ENCODE measurements at places on chromosomes 16 and 17.

DNA sequence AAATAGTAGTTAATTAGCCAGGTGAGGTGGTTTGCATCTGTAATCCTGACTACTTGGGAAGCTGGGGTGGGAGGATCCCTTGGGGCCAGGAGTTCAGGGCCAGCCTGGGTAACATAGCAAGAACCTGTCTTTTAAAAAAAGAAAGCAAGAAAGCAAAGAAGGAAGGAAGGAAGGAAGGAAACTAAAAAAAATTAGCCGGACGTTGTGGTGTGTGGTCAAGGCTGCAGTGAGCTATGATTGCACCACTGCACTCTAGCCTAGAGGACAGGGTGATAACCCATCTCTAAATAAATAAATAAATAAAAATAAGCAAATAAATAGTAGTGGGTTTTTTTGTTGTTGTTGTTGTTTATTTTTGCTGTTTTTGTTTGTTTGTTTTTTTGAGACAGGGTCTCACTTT, 39.3 kb upstream of the MAP2K6 start:
- DNase-seq, result no peak

GRCh38 chr17:67467500-67468455, 90.7 kb downstream of the PITPNC1 start:
- no peak for DNase-seq

DNA sequence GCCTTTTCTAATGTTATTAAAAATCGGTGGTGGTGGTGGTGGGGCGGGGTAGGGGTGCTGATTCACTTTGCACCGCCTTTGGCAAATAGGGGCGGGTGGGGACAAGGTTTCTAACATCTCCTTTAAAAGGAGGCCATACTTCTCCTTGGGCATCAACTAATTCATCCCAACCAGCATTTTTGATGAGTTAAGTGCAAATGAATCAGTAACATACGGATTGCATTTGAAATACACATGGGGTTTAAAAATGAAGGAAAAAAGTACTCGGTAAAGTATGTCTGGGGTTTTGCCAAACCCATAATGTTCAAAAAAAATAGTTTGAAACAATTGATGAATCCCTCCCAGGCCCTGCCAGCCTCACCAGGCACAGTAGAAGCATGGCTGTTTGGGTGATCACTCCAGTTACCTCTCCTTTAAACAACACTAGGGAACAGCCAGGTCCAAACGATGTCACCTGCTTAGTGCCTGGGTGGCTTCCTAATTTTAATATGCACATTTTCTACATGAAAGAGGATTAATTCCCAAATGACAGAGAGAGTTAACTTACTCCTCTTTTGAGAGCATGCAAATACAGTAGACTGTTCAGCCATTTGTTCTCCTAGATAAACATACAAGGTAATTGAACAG, 107.2 kb downstream of the ANKFN1 start:
- DNase-seq, result no peak

- DNase-seq, result no peak
These were observed 156.4 kb downstream of the HS3ST2 start for GRCh38 chr16:22970209-22970865.

DNA sequence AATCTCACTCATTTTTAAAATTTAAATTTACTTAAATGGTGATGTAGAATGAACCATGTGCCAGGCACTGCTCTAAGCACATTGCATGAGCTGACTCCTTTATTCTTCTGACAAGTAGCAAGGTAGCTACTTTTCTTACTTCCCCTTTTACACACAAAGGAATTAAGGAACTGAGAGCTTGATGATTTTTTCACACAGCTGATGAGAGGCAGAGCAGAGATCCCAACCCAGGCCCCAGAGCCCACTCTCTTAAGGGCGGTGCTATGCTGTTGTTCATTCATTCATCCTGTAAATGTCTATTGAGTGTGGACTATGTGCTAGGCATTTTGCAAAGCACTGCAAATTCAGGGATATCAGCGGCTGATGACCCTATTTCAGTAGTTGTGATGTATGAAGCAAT, 17.9 kb downstream of the SEC14L5 start:
- DNase-seq, result no peak

DNA sequence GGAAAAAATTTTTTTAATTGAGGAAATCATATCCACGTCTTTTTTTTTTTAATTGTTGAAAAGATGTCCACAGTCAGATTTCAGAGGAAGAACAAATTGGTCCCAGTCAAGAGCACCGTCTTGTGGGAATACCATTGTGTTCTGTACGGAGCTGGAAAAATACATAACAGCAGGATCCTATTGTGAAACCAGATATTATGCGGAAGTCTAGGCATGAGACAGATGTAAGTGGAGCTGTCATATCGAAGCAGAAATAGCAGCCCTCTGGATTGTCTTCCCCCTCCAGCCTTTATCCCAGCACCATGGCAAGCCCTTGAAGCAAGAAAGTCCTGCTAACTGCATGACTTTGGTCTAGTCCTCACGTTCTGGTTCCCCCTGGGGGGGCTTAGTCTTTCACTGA, 391.6 kb upstream of the ASIC2 start:
- no peak for DNase-seq

GRCh38 chr17:63700528-63701455, 867 bp upstream of the LIMD2 start:
- peak; percentile 54 for DNase-seq

DNA sequence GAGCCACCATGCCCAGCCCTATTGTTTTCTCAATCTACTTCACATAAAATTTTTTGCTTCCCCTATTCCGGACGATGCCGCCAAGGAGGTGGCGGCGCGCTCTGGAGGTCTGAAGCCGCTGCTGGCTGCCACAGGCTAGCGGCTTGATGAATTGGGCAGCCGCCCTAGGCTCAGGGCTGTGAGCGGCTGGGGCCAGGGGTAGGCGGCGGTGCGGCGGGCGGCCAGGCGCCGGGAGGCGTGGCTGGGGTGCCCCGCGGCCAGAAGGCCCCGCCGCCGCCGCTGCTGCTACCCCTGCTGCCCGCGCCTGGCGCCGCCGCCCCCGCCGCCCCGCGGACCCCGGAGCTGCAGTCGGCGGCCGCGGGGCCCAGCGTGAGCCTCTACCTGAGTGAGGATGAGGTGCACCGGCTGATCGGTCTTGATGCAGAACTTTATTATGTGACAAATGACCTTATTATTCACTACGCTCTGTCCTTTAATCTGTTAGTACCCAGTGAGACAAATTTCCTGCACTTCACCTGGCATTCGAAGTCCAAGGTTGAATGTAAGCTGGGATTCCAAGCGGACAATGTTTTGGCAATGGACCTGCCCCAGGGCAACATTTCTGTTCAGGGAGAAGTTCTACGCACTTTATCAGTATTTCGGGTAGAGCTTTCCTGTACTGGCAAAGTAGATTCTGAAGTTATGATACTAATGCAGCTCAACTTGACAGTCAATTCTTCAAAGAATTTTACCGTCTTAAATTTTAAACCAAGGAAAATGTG, 41.7 kb downstream of the ANKFY1 start:
- no peak for DNase-seq

DNA sequence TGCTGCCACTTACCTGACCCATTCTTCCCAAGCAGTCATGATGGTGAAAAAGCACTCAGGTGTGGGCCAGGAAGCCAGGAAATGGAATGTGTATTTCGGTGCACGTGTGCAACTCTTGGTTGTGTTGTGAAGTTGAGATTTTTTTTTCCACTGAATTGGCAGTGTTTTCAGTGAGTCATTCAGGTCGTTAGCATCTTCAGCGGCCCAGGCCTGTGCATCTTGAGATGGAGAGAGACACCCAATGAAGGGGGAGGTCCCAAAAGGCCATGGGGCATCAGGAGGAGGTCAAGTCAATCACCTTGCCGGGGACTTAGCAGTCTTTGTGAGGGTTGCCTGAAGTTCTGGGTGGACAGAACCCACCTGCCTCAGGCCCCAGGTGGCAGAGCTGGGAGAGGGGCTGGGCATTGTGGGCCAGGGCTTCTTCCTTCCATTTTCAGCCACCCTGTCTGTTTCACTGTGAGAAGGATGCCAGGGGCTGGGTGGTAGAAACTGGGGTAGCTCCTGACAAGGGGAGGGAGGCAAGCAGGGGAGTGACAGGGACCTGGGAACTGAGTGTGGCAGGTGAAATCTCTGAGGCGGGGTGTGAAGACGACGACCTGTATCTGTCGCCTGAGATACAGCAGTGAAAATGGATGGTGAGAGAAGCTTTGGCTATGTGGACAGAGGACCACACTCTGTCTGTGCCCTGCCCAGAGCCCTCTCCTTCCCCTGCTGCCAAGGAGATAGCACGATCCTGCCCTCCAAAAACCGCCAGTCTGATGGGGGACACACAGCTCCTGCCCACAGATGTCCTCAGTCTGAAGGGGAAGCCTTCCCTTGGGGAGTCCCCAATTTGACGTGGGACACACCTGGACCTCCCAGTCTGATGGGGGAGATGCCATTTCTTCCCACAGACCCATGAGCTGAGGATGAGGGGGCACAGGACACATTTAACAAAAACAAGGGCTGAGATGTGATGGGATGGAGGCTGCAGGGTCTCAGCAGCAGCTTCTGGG, 11.9 kb downstream of the TBKBP1 start:
- peak; percentile 57 for DNase-seq

DNA sequence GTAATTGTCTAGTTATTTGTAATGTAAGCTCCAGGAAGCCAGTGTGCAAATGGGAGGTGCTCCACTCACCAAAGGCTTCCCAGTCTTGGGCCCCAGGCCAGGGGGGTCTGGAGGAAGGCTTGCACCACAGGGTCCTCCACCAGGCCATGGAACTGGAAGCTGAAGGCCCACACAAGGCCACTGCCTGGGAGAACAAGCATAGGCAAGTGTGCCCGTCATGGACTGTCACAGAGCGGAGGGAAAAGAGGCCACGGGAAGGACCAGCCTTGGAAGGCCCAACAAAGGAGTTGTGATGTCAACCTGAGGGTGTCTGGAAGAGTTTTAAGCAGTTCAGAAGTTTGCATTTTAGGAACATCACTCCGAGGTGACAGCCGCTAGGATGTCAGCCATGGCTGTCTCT, 3.0 kb upstream of the SRRM2 start:
- no peak for DNase-seq

- no peak for DNase-seq
These were observed 40.1 kb upstream of the RBBP6 start for GRCh38 chr16:24499193-24499814.

DNA sequence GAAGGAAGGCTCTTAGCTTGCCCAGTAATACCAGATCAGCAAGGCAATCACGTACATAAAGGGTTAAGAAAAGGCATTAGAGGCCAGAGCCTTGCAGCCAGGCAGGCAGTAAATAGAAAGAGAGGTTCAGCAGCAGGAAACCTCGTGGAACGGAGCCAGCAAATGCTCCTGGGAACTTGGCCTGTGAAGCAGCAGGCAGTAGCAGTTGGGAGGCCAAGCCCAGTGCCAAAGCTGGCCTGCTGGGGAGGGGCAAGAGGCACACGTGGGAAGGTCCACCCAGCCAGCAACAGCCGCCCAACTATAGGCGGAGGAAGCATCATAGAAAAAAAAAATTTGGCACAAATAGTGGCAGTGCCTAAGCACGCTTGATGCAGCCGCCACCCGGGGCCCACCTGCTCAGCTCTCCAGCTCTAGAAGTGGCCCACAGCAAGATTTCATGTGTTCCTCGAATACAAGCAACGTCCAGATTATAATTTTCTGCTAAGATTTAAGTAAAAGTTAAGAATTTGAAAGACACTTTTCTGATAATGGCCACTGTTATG, 2339.5 kb downstream of the TP53TG3F start:
- DNase-seq, result no peak

DNA sequence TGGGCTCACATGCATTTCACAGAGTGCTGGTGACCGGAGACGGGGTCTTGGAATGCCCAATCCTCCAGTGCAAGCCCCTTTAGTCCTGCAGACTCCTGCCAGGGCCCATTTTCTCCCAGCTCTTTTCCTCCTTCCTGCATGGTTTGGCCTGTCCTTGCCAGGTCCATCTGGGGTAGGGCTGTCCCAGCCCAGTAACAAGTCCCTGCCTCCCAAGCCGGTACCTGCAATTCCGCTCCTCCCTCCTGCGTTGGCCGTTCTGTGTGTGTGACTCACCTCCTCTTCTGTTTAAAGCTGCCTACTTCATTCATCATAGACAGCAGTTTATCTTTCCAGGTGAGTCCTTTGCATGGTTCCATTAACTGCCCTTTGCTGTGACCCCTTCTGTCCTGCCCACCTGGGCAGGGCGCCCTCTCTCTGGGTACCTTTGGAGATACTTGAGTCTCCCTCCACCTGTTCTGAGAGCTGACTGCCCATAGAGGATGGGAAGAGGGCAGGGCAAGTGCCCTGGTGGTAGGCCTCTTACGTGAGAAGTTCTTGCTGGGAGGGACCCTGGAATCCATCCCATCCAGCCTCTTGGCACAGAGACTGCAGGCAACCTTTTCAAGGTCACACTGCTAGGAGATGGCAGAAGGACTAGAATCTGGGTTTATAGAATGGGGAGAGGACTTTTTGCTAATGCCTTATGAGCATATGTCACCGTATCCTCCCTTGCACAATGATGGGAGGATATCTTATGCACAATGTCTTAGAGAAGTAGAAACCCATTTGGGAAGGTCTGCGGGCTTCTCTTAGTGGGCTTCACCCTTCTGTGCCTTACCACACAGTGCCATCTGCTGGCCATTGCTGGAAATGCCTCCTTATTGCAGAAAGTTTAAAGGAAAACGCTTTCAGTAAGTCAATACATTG, 29.7 kb upstream of the LGALS9 start:
- peak; percentile 82 for DNase-seq

GRCh38 chr16:80463326-80463725, 77.5 kb upstream of the DYNLRB2 start:
- DNase-seq, result no peak

DNA sequence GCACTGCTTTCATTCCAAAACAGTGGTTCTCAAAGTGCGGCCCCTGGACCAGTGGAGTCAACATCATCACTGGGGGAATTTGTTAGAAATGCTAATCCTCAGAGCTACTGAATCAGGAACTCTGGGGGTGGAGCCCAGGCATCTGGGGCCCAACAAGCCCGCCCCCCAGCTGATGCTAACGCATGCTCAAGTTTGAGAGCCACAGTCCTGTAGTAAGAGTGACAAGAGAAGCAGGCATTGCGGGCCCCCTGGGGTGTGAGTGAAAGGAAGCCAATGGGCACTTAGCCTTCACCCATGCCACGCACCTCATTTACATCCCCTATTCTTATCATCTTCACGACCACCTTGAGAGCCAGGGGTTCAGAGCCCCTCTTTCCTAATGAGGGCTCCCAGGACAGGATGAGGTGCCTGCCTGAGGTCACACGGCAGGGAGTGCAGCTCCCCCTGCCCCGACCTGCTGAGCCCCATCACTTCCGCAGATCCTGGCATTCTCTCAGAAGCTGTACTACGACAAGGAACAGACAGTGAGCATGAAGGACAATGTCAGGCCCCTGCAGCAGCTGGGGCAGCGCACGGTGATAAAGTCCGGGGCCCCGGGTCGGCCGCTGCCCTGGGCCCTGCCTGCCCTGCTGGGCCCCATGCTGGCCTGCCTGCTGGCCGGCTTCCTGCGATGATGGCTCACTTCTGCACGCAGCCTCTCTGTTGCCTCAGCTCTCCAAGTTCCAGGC, 9.1 kb downstream of the CA4 start:
- DNase-seq, result no peak

- no peak for DNase-seq
These were observed 4.1 kb downstream of the TMEM208 start for GRCh38 chr16:67230809-67231660.

- no peak for DNase-seq
These were observed 8.2 kb upstream of the STH start for GRCh38 chr17:45990886-45991285.

- no peak for DNase-seq
These were observed 2.9 kb upstream of the ITGA3 start for GRCh38 chr17:50052822-50053653.

- DNase-seq, result no peak
These were observed 5.2 kb upstream of the MYH11 start for GRCh38 chr16:15861996-15862395.

Measured in stimulated activated CD4-positive, alpha-beta T cell treated with anti-CD3 and anti-CD28 coated beads, Interleukin-4, amount 100 ng/mL, for 1 hour (primary cell).